ENCODE measurements at places on chromosomes 7 and 10.

DNA sequence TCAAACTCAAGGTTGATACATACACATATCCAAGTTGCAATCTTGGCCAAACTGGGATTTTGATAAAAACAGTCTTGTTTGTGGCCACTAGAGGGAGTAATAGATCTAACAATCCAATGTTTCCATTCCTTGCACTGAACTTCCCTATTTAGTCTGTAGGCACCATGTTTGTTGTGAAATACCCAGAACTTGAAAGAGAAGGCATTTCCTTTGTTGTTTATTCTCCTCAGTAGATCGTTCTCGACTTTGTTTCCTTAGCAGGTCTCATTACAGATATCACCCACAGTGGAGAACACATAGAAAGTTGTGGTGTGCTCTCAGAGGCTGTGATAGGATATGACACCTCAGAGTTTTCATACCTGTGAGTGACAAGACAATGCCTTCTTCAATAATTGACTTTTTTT lies 70.3 kb upstream of the MXI1 start:
- DNase-seq = peak; percentile 64

GRCh38 chr10:124946945-124947344 lies 5.0 kb downstream of the ZRANB1 start:
- no peak for DNase-seq

DNA sequence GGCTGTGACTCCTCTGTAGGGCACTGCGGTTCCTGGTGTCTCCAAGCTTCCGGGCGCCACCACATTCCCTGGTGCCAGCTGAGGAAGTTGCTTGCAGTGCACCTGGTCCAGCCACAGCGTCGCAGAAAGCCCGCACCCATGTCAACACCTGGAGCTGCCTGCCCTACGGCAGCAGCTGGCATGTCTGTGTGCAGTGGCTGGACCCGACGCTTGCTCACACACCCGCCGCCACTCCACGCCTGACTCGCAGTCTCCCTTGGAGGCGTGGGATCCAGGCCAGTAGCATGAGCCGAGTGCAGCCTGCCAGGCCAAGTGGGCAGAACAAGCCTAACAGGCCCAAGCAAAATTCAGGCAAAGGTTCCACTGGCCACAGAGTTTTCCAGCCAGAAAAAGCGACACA lies 118.1 kb upstream of the PHF14 start:
- DNase-seq = no peak

- no peak for DNase-seq
These were observed 60.6 kb downstream of the ACADSB start for GRCh38 chr10:123069246-123069986.

GRCh38 chr10:24737001-24737400 lies 13.3 kb upstream of the ARHGAP21 start:
- DNase-seq = no peak

DNA sequence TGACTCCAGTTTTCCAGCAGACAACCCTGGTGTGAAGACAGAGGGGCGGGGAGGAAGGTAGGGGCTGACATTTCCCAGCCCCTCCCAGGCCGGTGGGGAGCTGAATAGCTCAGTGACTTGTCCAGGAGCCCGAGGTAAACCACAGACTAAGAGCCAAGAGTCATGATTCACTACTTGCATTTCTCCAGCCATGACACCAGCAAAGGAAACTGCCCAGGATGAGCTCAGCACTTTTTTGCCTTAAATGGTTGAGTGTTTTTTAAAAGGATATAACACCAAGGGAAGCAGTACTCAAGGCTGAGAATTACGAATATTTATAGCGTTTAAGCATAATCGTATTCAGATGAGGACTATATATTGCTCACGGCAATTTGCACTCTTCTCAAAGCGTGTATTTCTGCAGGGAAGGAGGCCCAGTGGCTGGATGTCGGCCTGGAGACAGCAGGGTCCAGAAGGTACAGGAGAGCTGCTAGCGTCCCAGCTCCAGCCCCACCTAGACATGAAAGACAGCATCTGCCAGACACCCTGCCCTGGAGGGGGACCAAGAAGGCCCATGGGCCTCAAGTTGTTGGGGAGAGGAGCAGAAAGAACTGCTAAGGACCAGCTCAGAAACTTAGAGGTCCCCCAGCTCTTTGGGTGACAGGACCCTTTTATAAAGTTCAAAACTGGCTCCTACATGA lies 141.4 kb downstream of the GRID1 start:
- DNase-seq = peak; percentile 10

DNA sequence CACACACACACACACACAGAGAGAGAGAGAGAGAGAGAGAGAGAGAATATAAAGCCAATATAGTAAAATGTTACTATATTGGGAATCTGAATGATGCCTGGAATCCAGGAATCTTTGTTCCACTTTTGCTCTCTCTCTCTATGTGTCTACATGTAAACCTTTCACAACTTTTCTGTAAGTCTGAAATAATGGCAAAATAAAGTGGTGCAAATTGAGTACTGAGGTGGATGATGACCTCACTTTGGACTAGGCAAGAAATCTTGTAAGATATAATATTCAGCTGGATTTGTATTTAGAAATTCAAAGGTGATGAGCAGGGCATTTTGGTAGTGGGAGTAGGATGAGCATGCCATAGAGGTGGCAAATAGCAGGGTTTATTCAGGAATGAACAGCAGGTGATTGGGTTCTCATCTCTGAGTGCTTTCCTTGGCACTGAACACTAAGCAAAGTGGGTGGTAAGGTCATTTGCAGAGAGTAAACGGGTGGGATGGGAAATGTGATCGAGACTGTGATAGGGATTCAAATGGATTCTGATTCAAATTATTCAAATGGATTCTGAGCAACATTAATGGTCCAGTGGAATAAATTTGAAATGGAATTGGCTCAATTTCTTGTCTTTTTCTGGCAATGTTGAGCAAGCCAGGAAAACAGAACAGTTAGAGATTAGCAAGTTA lies 9.7 kb upstream of the ANLN start:
- no peak for DNase-seq

- no peak for DNase-seq
These were observed 59.3 kb downstream of the FAM13C start for GRCh38 chr10:59303018-59303417.

- no peak for DNase-seq
These were observed 130.2 kb downstream of the VIPR2 start for GRCh38 chr7:159014297-159015062.

DNA sequence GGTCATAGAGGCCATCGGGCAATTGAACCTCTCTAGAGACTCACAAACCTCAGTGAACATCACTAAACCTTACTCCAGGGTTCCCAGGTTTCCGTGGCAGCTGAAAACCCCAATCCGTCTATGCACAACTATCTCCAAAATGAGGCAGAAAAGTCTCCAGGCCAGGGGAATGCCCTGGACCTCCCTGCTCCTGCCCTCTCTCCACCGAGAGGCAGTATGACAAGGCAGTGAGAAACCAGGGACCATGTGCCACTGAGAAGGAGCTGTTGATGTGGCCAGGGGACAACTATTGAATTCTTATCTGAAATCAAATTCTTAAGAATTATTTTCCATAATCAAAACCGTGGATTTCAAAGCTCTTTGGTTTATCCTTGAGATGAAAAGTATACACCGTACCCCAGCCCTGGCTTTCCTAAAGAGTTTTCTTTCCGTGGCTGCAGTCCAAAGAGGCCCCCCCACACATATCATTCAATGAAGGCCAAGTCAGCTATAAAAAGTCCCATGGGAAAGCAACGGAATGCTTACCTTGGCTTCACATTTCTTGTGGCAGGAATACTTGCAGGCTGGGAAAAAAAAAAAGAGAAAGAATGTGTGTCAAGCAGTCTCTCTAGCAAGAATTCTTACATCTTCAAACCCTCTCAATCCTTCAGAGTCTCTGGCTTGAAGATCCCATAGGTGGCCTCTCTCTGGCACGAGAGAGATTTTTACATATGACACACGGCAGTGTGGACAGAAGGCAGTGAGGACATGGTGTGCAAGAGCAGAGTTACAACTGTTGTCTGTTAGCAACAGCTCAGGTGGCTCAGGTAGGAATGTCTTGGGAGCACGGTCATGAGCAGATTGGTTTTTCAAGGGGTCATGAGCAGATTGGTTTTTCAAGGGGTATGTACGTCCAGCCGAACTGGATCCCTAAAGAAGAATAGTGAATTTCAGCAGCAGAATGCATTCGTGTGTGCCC lies 75.2 kb downstream of the TNS3 start:
- no peak for DNase-seq

DNA sequence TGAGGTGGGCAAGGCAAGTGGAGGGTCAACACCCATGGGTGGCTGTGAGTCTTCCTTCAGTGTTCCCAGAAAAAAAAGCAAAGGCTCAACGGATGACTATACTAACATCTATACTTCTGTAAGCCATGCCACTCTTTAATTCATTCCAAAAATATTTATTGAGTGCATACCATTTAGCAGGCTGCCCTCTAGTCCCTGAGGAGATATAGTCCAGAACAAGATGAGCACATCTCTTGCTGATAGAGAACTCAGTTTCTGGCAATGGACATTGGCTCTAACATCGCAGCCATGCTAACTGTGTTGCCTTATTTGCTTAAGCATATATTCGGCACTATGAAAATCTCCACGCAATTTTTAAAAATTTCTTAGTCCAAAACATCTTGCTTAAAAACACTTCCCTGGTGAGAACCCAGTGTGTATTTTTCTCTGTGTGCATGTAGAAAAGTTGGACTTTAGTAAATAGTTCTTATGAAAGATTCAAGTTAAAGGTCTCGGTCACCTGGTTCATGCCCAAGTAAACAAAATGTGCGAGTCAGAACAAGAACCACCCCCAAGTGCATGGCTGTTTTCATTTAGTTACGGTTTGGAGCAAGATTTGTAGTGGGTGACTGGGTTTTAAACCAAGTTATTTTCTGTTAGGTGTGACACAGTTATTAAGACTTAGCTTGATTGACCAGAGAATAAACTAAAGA lies 69.8 kb downstream of the MET start:
- DNase-seq = no peak

DNA sequence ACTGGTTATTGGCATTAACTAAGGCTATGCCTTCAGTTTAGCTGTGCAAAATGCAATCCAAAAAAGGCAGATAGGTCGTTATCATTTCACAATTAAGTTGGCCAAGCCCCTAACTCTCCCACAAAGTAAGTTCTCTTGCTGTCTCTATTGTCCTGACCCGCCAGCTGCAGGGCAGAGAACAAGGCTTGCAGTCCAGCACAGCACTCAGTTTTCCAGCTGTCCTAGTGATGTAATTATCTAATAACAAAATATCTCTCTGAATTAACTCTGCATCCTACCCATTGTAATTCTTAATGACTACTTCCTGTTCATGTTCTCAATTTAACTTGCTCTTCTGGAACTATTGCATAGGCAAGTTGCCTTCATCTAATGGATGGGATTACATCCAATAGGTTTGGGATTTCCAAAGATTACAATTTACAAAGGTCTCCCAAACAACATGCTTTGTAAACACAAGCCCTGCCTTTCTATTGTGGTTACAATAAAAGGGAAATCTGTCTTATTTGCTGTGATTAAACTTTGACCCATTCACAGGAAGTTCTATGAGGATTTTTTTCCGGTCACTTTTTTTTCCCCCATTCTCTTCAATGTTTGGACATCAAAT lies 55.2 kb downstream of the CDK6 start:
- DNase-seq = no peak

- no peak for DNase-seq
These were observed 15.3 kb downstream of the NUDT5 start for GRCh38 chr10:12180221-12180974.

GRCh38 chr7:137151690-137152052 lies 191.9 kb downstream of the PTN start:
- DNase-seq = no peak

DNA sequence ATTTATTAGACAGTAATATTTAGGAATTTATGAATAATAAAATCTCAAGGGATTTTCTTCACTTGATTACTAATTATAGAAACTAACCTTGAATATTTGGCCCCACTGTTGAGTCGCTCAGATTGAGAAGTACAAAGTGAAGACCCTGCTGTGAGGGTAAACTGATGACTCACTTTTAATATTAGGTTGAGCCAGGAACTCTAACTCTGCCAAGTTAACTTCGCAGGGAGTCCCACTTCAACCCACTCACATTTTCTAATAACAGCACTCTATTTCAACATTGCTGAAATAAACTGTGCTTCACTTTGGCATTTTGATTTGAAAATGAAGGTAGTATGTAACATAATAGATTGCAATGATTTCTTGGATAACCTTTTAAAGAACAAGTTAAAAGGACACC lies 200.7 kb downstream of the POLR1F start:
- no peak for DNase-seq

GRCh38 chr7:55556031-55556430 lies 16.3 kb downstream of the VOPP1 start:
- DNase-seq = no peak

DNA sequence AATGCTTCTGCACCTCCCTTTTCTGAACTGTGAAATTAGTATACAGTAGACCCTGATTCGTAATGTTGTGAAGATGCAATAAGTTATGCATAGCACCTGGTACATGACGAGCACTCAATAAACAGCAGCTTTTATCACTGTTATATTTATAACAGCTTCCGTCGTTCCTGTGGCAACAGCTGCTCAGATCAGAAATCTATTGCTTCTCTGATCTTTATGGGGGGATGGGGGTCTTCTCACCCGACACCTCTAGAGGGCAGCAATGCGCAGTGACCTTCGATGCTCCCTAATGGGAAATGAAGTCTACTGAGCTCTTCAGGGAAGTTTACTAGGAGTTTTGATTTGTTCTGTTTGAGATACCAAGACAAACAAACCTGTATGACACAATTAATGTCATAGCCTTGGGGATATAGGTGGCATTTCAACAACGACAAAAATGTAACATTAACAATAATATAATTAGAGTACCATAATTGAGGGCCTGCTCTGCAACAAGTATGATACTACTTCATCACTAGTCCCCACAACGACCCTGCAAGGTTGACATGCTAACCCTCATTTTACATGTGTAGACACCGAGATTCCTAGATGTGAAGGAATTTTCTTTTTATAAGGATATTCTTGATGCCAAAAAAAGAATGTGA lies 289.6 kb downstream of the SFMBT2 start:
- DNase-seq = peak; percentile 59

DNA sequence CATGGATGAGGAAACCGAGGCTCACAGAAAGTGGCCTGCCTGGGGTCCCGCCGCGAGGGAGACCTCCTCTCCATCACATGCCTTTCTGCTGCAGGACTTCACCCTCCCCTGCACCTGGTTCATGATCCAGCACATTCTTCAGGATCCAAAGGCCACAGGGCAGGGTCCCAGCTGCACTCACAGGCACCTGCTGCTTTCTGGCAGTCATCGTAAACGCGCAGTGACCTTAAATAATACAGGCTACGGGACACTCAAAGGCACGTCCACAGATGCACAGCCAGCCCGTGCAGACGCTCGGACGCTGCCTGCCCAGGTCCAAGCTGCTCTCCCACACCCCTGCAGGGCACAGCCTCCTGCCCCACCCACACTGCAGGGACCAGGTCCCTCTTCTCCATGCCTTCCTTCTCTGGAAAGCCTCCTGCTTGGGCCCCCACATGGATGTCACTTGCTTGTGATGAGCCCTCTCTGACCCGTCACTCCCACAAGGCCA lies 49.9 kb downstream of the CALML3 start:
- DNase-seq = no peak

- DNase-seq = no peak
These were observed 65.8 kb upstream of the FRMD4A start for GRCh38 chr10:14396411-14397048.

DNA sequence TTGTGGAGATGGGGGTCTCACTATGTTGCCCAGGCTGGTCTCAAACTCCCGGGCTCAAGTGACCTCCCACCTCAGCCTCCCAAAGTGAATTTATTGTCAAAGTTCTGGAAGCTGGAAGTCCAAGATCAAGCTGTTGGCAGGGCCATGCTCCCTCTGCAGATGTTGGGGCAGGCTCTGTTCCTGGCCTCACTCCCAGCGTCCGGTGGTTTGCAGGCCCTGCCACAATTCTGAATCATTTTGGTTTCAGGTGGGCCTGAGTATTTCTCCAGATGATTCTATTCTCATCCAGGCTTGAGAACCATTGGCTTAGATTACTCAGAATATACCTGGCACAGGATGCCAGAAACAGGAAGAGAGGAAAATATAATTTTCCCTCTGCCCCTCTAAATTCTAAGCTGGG lies 737.4 kb downstream of the TNS3 start:
- no peak for DNase-seq

Measured in activated CD4-positive, alpha-beta T cell treated with anti-CD3 and anti-CD28 coated beads, Interleukin-2, amount 50 U/mL, for 16 hours (primary cell).